Caki2 (cell line): ENCODE measurements at places on chromosomes 3 and 15. TPM values are rescaled to one million over a fixed set of nuclear protein-coding genes. Genes with fewer than 3 reads are reported as not detected.

GRCh38 chr15:40474581-40474980, 3.8 kb downstream of the CHST14 start:
- DNase-seq: no peak

- no peak for DNase-seq
Observed at GRCh38 chr15:44813231-44813630, 76.9 kb downstream of the TRIM69 start.

GRCh38 chr3:458653-459310, 262.2 kb downstream of the CHL1 start:
- DNase-seq: no peak

- DNase-seq: no peak
Observed at GRCh38 chr3:55579496-55579895, 92.4 kb upstream of the WNT5A start.

DNA sequence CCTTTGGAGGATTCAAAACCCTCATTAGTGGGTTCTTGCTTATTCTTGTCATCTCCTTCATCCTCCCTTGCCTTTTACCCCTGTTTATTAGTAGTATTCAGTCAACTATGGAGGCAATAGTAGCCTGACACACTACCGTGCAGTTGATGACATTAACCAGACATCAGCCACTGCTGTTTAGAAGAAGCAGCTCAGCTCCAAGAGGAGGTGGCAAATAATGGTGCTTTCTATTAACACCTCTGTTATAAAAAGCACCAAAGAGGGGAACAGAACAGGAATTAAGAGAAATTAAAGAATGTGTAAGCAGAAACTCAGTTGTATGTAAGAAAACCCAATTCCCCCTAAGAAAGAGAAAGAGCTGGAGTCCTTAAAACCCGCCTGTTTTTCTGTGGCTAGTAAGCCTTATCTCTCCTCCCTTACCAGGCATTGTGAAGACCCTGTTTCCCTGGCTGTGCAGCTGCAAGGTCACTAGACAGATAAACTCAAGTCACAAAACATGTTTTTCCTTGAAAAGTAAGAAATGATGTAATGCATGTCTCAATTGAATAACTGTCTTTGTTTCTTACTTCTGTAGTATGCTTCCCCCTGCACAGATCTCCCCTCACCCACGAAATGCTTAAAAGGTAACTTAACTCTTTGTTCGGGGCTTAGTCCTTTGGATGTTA, 21.2 kb downstream of the CCR4 start:
- DNase-seq: no peak

DNA sequence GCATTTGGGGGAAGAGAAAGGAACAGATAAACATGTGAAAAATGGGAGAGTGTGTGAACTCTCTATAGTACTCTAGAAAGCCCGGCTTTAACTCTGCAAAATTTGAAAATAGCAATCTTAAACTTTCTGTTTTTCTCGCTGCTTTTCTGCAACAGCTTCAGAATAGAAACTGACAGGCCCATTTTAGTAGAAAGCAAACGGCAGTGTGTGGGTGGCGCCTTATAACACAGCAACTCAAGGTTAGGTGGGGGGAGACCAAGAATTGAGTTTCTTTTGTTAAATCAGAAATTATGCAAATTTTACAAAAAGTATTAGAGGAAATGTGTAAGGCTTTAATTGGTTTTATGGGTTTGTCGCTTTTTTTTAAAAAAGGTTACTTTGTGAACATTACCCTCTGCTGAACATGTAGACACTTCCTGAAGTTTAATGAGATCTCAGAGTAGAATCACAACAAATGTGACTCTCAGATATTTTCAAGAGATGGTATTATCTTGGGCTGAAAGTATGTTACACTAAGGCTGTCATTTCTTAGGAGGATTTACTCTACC, 107.0 kb downstream of the PTPRG start:
- no peak for DNase-seq

DNA sequence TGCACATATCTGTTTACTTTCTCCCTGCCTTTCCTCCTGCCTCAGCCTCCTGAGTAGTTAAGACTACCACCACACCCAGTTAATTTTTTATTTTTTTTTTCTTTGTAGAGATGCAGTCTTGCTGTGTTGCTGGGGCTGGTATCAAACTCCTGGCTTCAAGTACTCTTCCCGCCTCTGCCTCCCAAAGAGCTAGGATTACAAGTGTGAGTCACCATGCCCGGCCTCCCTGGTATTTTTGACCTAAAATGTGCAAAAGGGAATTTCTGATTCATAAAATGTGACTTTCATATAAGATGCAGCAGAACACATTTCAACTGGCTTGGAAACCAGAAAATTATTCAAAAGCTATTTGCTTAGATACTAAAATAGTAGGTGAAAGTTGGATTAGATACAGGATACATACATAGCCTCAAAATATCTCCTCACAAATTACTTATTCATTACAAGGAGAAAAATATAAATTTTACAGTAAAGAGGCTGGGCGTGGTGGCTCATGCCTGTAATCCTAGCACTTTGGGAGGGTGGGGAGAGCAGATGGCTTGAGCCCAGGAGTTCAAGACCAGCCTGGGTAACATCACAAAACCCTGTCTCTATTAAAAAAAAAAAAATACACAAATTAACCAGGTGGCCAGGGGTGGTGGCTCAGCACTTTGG, 32.0 kb downstream of the MAP4 start:
- DNase-seq: no peak

- no peak for DNase-seq
Observed at GRCh38 chr3:134931045-134931785, 136.2 kb downstream of the EPHB1 start.

LMCD1 gene
- 28.6 and 50.1 TPM in 2 replicates for total RNA-seq
